Stimulated activated CD8-positive, alpha-beta memory T cell treated with anti-CD3 and anti-CD28 coated beads, Interleukin-7, amount 100 ng/mL, for 24 hours (primary cell): ENCODE measurements at places on chromosomes 5 and 9.

GRCh38 chr5:169710675-169711074 is 73.6 kb downstream of the DOCK2 start:
- no peak for DNase-seq

GRCh38 chr5:146862641-146863040 is 15.9 kb downstream of the PPP2R2B start:
- no peak for DNase-seq

DNA sequence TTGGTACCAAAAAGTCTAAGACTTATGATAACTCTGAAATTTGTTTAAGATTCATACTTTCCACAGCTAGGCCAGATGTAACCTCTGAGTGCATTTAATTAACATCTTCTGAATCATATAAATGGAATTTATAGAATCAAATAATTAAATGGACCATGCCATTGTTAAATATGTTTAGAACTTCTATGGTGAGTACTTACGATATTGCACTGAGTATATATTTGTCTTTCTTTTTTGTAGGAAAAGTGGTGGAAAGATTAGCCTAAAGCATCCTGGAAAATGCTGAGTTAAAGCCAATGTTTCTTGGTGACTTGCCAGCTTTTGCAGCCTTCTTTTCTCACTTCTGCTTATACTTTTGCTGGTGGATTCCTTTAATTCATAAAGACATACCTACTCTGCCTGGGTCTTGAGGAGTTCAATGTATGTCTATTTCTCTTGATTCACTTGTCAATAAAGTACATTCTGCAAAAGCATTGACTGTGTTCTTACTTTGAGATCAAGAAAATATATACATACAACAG is 11.9 kb downstream of the SPINK6 start:
- no peak for DNase-seq

DNA sequence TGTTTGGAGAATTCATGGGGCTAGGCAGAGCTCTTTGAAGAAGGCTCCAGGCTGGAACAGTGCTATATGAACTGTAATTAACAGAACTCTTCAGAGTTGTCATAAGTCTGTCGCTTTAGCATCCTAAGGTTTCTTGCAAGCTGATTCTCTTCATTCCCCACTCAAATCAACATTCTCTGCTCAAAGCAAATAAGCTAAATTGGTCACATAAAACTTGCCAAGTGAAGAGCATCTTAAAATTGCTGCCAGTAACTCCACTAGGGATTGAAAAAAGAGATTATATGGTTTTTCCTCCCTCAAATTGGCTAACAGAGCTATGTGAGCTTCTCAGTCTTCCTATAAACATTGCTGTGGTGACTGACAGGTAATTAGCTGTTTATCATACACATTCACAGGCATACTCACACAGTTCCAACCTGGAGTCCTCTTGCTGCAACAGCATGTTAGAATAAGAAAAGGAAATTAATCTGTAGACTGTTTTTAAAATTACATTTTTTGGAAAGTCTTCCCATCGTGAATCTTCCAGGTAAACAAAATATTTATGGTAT is 298.5 kb upstream of the ATP10B start:
- no peak for DNase-seq

GRCh38 chr5:146624179-146624578 is 108.2 kb upstream of the GPR151 start:
- DNase-seq, result no peak

GRCh38 chr9:97880336-97880735 is 27.3 kb downstream of the FOXE1 start:
- DNase-seq, result no peak

DNA sequence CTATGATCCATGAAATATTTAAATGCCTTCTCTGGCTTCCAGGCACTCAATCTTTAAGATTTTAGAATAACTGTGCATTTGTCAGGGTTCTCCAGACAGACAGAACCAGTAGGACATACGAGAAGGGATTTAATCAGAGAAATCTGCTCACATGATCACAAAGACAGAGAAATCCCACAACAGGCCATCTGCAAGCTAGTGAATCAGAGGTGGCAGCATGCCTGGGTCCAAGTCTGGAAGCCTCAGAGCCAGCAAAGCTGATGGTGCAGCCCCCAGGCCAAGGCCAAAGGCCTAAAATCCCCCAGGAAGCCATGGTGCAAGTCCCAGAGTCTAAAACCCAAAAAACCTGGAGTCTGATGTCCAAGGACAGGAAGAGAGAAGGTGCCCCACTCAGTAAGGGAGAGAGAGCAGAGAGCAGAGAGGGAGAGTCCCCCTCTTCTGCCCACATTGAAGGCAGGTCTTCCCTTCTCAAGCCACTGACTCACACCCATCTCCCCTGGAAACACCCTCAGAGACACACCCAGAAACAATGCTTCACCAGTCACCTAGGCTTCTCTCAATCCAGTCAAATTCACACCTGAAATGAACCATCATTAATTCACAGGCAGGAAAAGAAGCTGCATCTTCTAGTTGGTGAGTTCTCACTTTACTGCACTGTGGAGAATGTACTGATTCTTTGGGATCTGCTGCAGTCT is 48.7 kb downstream of the CAMSAP1 start:
- DNase-seq, result no peak

DNA sequence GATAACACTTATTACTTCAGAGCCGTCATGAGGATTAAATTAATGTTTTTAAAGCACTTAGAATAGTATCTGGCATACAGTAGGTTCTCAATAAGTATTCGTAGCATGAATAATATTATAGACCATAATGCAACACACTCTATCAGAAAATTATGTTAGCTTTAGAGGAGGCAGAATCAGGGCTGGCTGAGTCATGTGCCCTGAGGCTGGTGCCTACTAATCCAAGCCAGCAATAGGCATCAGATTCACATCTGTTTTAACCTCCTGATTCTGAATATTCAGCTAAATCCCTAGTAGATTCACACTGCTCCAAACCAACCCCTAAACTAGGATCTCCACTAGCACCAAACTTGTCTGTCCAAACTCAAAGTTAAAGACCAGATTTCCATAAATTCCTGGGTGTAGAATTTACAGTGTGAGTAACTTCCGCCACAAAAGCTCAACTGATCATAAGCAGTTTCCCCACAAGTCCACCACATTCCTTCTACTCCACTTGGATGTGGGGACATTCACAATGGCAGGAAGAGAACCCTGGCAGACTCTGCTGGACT is 170.0 kb upstream of the DAPK1 start:
- no peak for DNase-seq

DNA sequence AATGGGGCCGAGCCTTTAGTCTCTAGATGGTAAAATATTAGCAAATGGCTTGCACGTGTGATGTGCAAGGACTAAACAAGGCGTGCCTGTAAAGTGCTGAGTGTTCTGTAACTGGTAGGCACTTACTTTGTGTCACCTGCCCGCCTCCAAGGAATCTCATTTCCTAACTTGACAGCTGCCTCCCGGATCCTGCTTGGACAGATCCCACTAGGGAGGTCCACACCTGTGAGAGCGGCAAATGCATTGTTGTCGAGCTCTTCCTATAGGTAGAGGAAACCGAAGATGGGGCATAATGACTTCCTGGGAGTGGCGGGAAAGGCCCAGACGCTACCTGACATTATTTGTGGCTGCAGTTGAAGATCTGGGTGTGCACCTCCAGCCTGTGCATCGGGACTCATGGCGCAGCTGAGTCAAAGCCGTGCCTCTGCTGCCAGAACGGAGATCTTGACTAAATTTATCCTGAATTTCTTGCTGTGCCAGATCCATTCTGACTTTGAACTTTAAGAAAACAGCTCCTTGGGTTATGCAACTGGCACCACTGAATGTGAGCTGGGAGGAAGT is 79.8 kb downstream of the TENT4A start:
- no peak for DNase-seq

DNA sequence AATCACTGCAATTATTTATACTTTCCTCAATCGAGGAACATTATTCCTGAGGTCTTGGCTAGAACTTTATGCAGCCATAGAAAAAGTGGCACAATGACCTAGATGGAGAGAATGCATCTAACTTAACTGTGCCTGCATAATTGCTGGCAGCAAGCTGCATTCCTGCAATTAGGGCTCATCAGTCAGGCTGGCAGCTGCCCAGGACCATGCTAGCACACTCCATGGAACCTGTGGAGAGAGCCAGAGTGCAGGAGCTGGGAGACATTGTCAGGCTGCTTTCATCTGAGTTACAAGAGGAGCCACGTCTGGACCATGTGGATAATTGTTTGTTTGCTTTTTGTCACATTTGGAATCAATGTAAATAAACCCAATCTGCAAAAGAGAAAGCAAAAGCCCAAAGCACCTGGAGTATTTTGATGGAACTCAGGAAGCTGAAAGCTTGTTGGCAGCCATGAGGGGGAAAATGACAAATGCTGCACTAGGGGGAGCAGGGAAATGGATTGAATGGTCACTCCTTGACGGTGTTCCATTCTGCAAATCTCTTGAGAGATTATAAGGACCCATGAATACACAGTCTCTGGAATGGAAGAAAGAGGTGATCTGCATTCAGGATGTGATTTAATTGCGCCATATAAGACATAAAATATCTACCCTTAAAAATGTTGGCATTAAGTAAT is 839.9 kb downstream of the MAT2B start:
- DNase-seq, result no peak
